ENCODE measurements at places on chromosomes 12 and 14. TPM values are rescaled to one million over a fixed set of nuclear protein-coding genes. Genes with fewer than 3 reads are reported as not detected.

- DNase-seq = no peak
- no peaks in the 10 kb centered on the region for H3K36me3 ChIP-seq
- H3K4me1 ChIP-seq = peaks cover 4% of the 10 kb centered on the region
- peaks cover 45% of the 10 kb centered on the region for H3K27me3 ChIP-seq
- H3K4me3 ChIP-seq = no peak overlapping the region
Observed at GRCh38 chr14:96221841-96222240, 17.2 kb downstream of the BDKRB2 start.

GRCh38 chr12:114770323-114770722 is 86.3 kb upstream of the TBX3 start:
- H3K4me3 ChIP-seq = no peak overlapping the region
- no peaks in the 10 kb centered on the region for H3K4me1 ChIP-seq
- no peaks in the 10 kb centered on the region for H3K27me3 ChIP-seq
- no peaks in the 10 kb centered on the region for H3K36me3 ChIP-seq
- H3K27ac ChIP-seq = no peak overlapping the region

The MAP1LC3B2 gene
- total RNA-seq = 2.7 TPM

GRCh38 chr12:123070267-123071081 is 80.4 kb downstream of the PITPNM2 start:
- H3K36me3 ChIP-seq = no peaks in the 10 kb centered on the region
- no peaks in the 10 kb centered on the region for H3K27me3 ChIP-seq
- DNase-seq = no peak
- H3K4me1 ChIP-seq = peaks cover 32% of the 10 kb centered on the region
- H3K27ac ChIP-seq = no peak overlapping the region

The ANO2 gene
- 0.89 TPM for total RNA-seq

DNA sequence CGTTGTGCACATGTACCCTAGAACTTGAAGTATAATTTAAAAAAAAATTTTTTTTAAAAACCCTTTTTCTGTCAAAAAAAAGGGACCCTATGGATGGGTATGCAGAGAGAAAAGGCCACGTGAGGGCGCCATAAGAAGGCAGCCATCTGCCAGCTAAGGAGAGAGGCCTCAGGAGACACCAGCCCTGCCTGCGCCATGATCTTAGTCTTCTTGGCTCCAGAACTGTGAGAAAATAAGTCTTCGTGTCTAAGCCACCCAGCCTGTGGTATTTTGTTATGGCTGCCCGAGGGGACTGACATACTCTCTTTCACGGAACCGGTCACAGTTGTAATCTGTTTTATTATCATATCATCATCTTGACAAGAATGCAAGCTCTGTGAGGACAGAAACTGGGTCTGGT is 174.8 kb downstream of the EFCAB11 start:
- H3K4me1 ChIP-seq = no peaks in the 10 kb centered on the region
- no peaks in the 10 kb centered on the region for H3K36me3 ChIP-seq
- no peak overlapping the region for H3K4me3 ChIP-seq
- no peak for DNase-seq
- H3K27ac ChIP-seq = no peak overlapping the region

The NDUFB1 gene
- 48.6 TPM for total RNA-seq

DNA sequence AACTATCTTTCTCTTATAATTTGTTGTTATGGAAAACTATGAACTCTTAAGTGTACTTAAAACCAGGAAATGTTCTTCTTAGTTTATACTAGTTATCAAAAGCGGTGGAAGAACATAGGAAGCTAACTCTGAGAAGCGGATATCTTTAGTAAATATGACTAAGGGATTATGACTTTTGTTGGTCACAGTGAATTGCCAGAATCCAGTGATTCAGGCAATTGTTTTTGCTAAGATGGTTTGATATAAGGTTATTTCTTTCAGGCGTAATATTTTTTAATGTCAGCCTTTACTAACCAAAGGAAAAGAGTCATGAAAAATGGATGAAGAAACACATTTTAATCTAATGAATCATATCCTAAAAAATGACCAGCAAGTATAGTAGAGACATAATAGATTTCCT is 473.5 kb downstream of the FOXG1 start:
- no peak overlapping the region for H3K4me3 ChIP-seq
- no peaks in the 10 kb centered on the region for H3K27me3 ChIP-seq
- no peak for DNase-seq
- H3K27ac ChIP-seq = no peak overlapping the region

GRCh38 chr14:24143511-24143910 is 2.1 kb upstream of the EMC9 start:
- DNase-seq = no peak
- H3K36me3 ChIP-seq = peaks cover 2% of the 10 kb centered on the region
- H3K4me1 ChIP-seq = peaks cover 46% of the 10 kb centered on the region
- H3K27ac ChIP-seq = no peak overlapping the region

The SLC10A1 gene
- not detected for total RNA-seq

The NRXN3 gene
- total RNA-seq = not detected

- peak overlapping the region; percentile 87 for H3K4me3 ChIP-seq
- H3K36me3 ChIP-seq = no peaks in the 10 kb centered on the region
- H3K4me1 ChIP-seq = peaks cover 25% of the 10 kb centered on the region
- H3K27ac ChIP-seq = peak overlapping the region; percentile 92
Observed at GRCh38 chr12:49622501-49623141, 740 bp upstream of the PRPF40B start.

The DAAM1 gene
- 25.6 TPM for total RNA-seq

- DNase-seq = no peak
- H3K4me1 ChIP-seq = no peaks in the 10 kb centered on the region
- no peaks in the 10 kb centered on the region for H3K36me3 ChIP-seq
- H3K4me3 ChIP-seq = no peak overlapping the region
- H3K27ac ChIP-seq = no peak overlapping the region
Observed at GRCh38 chr12:10170216-10170615, 1.7 kb downstream of the OLR1 start.

- H3K27ac ChIP-seq = peak overlapping the region; percentile 95
- peaks cover 4% of the 10 kb centered on the region for H3K27me3 ChIP-seq
- no peak overlapping the region for H3K4me3 ChIP-seq
- peaks cover 41% of the 10 kb centered on the region for H3K4me1 ChIP-seq
- no peaks in the 10 kb centered on the region for H3K36me3 ChIP-seq
Observed at GRCh38 chr14:75250800-75251199, 27.8 kb upstream of the FOS start.

DNA sequence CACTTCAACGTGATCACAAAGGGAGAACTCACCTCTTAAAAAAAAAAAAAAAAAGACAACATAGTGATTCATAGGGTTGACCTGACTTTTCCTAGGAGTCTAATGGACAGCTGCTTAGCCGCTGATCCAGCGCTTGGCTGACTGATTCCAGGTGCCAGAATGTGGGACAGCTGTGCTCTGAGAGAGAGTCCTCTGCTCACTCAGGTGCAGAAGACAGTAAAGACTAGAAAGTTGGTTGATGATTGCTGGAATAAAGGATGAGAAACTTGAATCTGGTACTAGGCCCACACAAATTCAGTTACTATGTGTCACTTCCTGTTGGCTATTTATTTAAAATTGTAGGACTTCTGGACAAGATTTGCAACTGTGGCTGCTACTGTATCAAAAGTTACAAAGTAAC is 229.4 kb downstream of the CHST11 start:
- H3K27me3 ChIP-seq = no peaks in the 10 kb centered on the region
- DNase-seq = no peak
- no peaks in the 10 kb centered on the region for H3K36me3 ChIP-seq
- peak overlapping the region; percentile 89 for H3K27ac ChIP-seq

DNA sequence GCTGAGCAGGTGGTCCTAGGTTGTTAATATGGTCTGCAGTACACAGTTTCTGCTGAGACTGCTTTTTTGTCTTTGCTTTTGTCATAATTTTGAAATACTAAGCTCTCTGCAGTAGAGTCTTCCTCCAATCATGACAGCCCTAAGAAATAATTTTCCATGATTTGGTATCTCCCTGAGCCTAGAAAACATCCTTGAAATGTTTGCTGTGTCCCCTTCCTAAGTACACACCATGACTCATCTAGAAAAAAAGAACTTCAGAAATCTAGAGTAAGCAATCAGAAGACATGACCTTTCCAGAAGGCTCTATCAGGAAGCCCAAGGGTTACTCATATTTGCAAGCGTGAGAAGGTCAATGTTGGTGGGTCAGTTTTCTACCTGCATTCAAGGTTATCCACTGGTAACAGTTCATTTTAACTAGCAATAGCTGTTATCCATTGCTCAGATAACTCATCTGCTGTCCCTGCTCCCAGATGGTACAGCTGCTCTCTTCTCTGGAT is 16.4 kb downstream of the DAD1 start:
- no peak overlapping the region for H3K4me3 ChIP-seq
- peaks cover 33% of the 10 kb centered on the region for H3K4me1 ChIP-seq
- DNase-seq = no peak
- no peaks in the 10 kb centered on the region for H3K27me3 ChIP-seq
- H3K27ac ChIP-seq = no peak overlapping the region

- DNase-seq = no peak
- H3K27ac ChIP-seq = peak overlapping the region; percentile 100
- H3K27me3 ChIP-seq = no peaks in the 10 kb centered on the region
- peak overlapping the region; percentile 71 for H3K4me3 ChIP-seq
- H3K4me1 ChIP-seq = peaks cover 76% of the 10 kb centered on the region
- no peaks in the 10 kb centered on the region for H3K36me3 ChIP-seq
Observed at GRCh38 chr14:69620211-69620611, 8.8 kb downstream of the SUSD6 start.

GRCh38 chr12:94262228-94263010 is 114.0 kb downstream of the PLXNC1 start:
- peak overlapping the region; percentile 98 for H3K27ac ChIP-seq
- peak; percentile 29 for DNase-seq
- H3K27me3 ChIP-seq = no peaks in the 10 kb centered on the region
- peak overlapping the region; percentile 93 for H3K4me3 ChIP-seq

The KLHL33 gene
- total RNA-seq = 0.47 TPM

GRCh38 chr12:57518176-57518919 is 2.0 kb downstream of the DDIT3 start:
- H3K4me1 ChIP-seq = peaks cover 37% of the 10 kb centered on the region
- H3K4me3 ChIP-seq = peak overlapping the region; percentile 97
- peak overlapping the region; percentile 98 for H3K27ac ChIP-seq
- peaks cover 9% of the 10 kb centered on the region for H3K36me3 ChIP-seq
- H3K27me3 ChIP-seq = no peaks in the 10 kb centered on the region
- DNase-seq = no peak

DNA sequence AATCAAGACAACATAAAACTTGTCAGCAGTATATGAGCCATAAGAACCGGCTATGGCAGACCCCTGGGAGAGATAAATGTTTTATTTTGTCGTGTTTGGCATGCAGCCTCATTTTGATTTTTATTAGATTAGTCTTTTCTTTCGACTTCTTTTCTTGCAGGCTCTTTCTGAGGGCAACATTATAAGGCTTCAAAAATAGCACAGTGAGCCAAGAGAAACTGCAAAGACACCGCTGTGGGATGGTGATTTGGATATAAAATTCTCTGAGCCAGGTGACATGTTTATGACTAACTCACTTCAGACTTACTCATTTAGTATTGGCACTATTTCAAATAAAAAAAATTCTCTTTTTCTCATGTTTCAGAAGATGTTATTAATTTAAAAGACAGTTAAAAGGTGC is 96.8 kb upstream of the PKP2 start:
- no peaks in the 10 kb centered on the region for H3K27me3 ChIP-seq
- H3K27ac ChIP-seq = no peak overlapping the region
- DNase-seq = no peak
- H3K36me3 ChIP-seq = no peaks in the 10 kb centered on the region
- H3K4me3 ChIP-seq = no peak overlapping the region

The TAS2R42 gene
- not detected for total RNA-seq

The SLCO1B3 gene
- total RNA-seq = not detected

GRCh38 chr12:59808317-59808910 is 212.6 kb downstream of the SLC16A7 start:
- no peak overlapping the region for H3K27ac ChIP-seq
- no peak overlapping the region for H3K4me3 ChIP-seq
- no peaks in the 10 kb centered on the region for H3K36me3 ChIP-seq
- H3K27me3 ChIP-seq = peaks cover 8% of the 10 kb centered on the region
- no peak for DNase-seq

GRCh38 chr14:103066399-103066798 is 9.1 kb upstream of the CDC42BPB start:
- no peak overlapping the region for H3K4me3 ChIP-seq
- peaks cover 5% of the 10 kb centered on the region for H3K27me3 ChIP-seq
- no peaks in the 10 kb centered on the region for H3K4me1 ChIP-seq
- DNase-seq = no peak
- no peak overlapping the region for H3K27ac ChIP-seq

- no peak overlapping the region for H3K4me3 ChIP-seq
- H3K36me3 ChIP-seq = no peaks in the 10 kb centered on the region
- no peak overlapping the region for H3K27ac ChIP-seq
- H3K27me3 ChIP-seq = no peaks in the 10 kb centered on the region
Observed at GRCh38 chr12:115010324-115010995, 326.5 kb upstream of the TBX3 start.

The KRT77 gene
- total RNA-seq = not detected

The WNT5B gene
- total RNA-seq = not detected

GRCh38 chr12:106245767-106246166 is 2.1 kb downstream of the CKAP4 start:
- no peak overlapping the region for H3K27ac ChIP-seq
- H3K36me3 ChIP-seq = no peaks in the 10 kb centered on the region
- DNase-seq = no peak
- peak overlapping the region; percentile 76 for H3K4me3 ChIP-seq
- no peaks in the 10 kb centered on the region for H3K27me3 ChIP-seq

DNA sequence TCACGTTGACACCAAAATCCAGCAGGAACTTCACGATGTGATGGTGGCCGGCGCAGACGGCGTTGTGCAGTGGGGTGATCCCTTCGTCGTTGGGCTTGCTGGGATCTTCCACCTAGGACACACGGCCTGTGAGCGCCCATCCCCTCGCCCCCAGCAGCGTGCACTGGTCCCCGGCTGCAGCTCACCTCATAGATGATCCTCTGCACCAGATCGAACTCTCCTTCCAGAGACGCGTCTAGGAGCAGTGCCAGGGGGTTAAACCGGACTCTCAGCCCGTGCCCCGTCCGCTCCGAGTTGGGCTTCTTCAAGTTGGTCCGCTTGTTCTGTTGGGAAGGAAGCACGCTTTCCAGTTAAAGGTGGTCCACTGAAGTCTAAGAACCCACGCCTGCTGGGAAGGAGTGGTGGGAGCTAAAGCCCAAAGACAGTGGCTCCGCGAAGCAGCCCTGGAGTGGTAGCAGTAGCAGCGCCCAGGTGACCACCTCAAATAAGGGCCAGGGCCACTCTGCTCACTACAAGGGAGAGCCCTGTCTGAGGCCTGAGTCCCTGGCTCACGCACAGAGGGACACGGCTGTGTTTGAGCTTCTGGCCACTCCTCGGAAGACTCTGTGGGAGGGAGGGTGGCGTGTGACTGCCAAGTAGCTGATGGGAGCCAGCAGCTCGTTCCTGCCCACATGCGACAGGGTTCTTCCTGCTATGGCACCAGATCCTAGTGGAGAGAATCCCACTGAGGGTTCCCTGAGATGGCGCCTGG is 23.3 kb downstream of the ZFYVE21 start:
- H3K36me3 ChIP-seq = no peaks in the 10 kb centered on the region
- no peak overlapping the region for H3K27ac ChIP-seq
- no peak for DNase-seq
- no peak overlapping the region for H3K4me3 ChIP-seq
- H3K27me3 ChIP-seq = no peaks in the 10 kb centered on the region
- no peaks in the 10 kb centered on the region for H3K4me1 ChIP-seq

DNA sequence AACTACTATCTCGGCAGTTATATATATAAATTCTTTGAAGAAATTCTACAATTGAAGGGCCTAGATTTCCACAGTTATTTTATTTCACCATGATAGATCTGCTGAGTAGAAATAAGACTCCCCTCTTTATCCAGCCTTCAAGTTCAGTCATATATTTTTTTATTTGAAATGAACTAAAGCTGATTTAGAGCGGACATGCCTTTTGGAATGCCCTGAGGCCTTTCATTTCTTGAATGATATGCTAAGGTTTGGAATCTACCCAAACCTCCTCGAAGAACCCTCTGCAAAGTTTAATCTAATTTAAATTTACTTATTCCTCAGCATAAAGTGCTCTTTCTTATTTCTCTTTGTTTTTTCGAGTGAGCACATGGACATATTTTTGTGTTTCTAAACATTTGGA is 15.1 kb downstream of the SIX1 start:
- peaks cover 48% of the 10 kb centered on the region for H3K27me3 ChIP-seq
- DNase-seq = no peak
- peaks cover 3% of the 10 kb centered on the region for H3K36me3 ChIP-seq
- H3K4me1 ChIP-seq = peaks cover 17% of the 10 kb centered on the region

The TC2N gene
- total RNA-seq = 214 TPM

Data from T-helper 17 cell (primary cell).